ENCODE measurements at places on chromosomes 1 and 21. TPM values are rescaled to one million over a fixed set of nuclear protein-coding genes. Genes with fewer than 3 reads are reported as not detected.

The ATAD3A gene
- 17.6 TPM for total RNA-seq

The HHIPL2 gene
- not detected for total RNA-seq

The LRRC71 gene
- not detected for total RNA-seq

The MRPL9 gene
- total RNA-seq: 65.7 TPM

The KPRP gene
- not detected for total RNA-seq

The DOCK7 gene
- total RNA-seq: 75.7 TPM

The ACTA1 gene
- 2.3 TPM for total RNA-seq

The FMO2 gene
- total RNA-seq: 292 TPM

The FTCD gene
- total RNA-seq: not detected

The FMO3 gene
- total RNA-seq: 13.9 TPM

The S100A9 gene
- total RNA-seq: 478 TPM

The RHCE gene
- not detected for total RNA-seq

The CSTB gene
- total RNA-seq: 2.3 TPM
